Endothelial cell (in vitro differentiated cells): ENCODE measurements at places on chromosomes 5 and 9.

GRCh38 chr5:114839360-114839759 is 330.3 kb downstream of the TRIM36 start:
- H3K4me1 ChIP-seq: no peaks in the 10 kb centered on the region
- no peak overlapping the region for H3K4me3 ChIP-seq
- peaks cover 3% of the 10 kb centered on the region for H3K27me3 ChIP-seq
- DNase-seq: no peak
- H3K27ac ChIP-seq: no peak overlapping the region

DNA sequence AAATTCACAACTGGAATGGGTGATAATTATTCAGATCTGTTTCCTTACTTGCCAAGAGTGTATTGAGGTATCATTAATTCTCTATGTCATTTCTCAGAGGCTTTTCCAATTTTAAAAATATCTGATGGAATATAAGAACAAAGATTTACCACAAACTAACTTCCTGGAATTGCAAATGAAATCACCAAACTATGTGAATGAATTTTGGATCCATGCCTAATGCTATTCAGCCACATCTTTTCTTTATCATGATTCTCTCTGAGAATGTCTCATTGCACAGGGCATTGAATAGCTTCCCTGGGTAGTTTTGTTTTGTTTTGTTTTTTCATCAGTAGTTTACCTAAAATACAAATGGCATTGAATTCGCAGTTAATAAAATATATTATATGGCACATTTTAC is 146.9 kb upstream of the FBN2 start:
- DNase-seq: no peak
- no peak overlapping the region for H3K4me3 ChIP-seq
- peaks cover 4% of the 10 kb centered on the region for H3K4me1 ChIP-seq
- H3K27ac ChIP-seq: no peak overlapping the region
- H3K36me3 ChIP-seq: no peaks in the 10 kb centered on the region

- H3K4me1 ChIP-seq: peaks cover 30% of the 10 kb centered on the region
- no peak for DNase-seq
- peaks cover 2% of the 10 kb centered on the region for H3K27me3 ChIP-seq
- peaks cover 4% of the 10 kb centered on the region for H3K36me3 ChIP-seq
Measured at GRCh38 chr5:98786191-98786853, 12.9 kb downstream of the RGMB start.

DNA sequence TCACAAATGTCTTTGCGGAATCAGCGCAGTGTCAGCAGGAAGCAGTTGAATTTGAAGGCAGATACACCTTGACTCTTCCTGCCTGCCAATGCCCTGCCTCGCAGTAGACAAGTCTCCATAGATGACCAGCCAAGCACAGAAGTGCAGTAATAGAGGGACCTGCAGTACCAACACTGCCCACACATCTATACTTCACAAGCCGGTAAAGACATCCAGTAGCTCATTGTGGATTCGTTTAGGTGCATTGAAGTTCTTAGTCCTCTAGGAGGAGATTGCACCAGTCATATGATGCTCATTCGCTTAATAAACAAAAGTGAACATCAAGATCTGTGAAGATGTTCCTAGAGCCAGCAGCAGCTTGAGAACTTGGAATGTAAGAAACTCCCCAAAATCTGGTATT is 7.1 kb upstream of the IFNA2 start:
- no peak overlapping the region for H3K4me3 ChIP-seq
- peak; percentile 22 for DNase-seq
- H3K27ac ChIP-seq: no peak overlapping the region

DNA sequence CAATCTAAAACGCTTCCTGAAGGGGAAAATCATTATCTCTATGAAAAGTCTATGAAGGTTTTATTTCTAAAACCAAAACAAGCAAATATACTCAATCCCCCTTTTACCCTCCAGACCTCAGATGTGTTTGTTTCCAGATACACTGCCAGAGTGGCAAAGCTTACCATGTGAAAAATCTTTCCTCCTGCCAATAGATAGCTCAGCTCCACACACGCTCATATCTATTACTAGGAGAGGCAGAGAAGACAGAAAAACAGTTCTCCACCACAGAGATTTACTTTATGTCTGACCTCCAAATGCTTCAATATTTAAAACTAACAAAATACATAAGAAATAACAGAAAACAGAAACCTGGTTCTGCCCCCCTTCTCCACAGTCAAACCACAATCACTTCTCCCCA is 7.0 kb downstream of the IRX2 start:
- H3K27me3 ChIP-seq: peaks cover 7% of the 10 kb centered on the region
- no peak for DNase-seq
- H3K4me1 ChIP-seq: no peaks in the 10 kb centered on the region
- H3K27ac ChIP-seq: no peak overlapping the region

- H3K4me1 ChIP-seq: no peaks in the 10 kb centered on the region
- no peak overlapping the region for H3K4me3 ChIP-seq
- H3K27me3 ChIP-seq: peaks cover 4% of the 10 kb centered on the region
Measured at GRCh38 chr5:169869066-169869465, 111.2 kb downstream of the INSYN2B start.

DNA sequence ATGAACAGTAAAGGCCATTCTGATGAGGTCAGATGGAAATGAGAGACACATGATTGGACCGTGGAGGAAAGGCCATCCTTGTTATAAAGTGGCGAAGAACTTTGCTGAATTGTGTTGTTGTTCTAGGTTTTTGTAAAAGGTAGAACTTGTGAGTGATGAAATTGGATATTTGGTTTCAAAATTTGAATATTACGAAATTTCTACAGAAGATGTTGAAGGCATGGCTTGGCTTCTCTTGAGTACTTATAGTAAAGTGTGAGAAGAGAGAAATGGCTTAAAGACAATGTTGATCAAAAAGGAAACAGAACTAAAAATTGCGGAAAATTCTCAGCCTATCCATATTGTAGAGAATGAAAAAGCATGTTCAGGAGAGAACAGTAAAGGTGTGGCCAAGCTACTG is 166.6 kb upstream of the S1PR3 start:
- H3K4me3 ChIP-seq: no peak overlapping the region
- H3K27ac ChIP-seq: no peak overlapping the region
- H3K36me3 ChIP-seq: no peaks in the 10 kb centered on the region
- peaks cover 1% of the 10 kb centered on the region for H3K27me3 ChIP-seq
- DNase-seq: no peak

- peaks cover 2% of the 10 kb centered on the region for H3K4me1 ChIP-seq
- H3K27me3 ChIP-seq: peaks cover 2% of the 10 kb centered on the region
- no peak overlapping the region for H3K4me3 ChIP-seq
- no peak overlapping the region for H3K27ac ChIP-seq
- no peak for DNase-seq
Measured at GRCh38 chr9:3735251-3735650, 209.4 kb upstream of the RFX3 start.

- peaks cover 14% of the 10 kb centered on the region for H3K27me3 ChIP-seq
- no peak for DNase-seq
- no peak overlapping the region for H3K27ac ChIP-seq
- no peak overlapping the region for H3K4me3 ChIP-seq
- peaks cover 11% of the 10 kb centered on the region for H3K4me1 ChIP-seq
- H3K36me3 ChIP-seq: peaks cover 7% of the 10 kb centered on the region
Measured at GRCh38 chr9:127927988-127928675, 2.4 kb downstream of the PIP5KL1 start.

GRCh38 chr5:115813719-115814118 is 2.7 kb downstream of the CDO1 start:
- H3K27ac ChIP-seq: no peak overlapping the region
- no peak for DNase-seq
- peaks cover 13% of the 10 kb centered on the region for H3K27me3 ChIP-seq
- H3K4me3 ChIP-seq: no peak overlapping the region
- H3K36me3 ChIP-seq: peaks cover 4% of the 10 kb centered on the region

GRCh38 chr5:54607006-54607405 is 89.4 kb downstream of the SNX18 start:
- no peak overlapping the region for H3K4me3 ChIP-seq
- H3K27ac ChIP-seq: no peak overlapping the region
- no peaks in the 10 kb centered on the region for H3K36me3 ChIP-seq
- peaks cover under 1% of the 10 kb centered on the region for H3K27me3 ChIP-seq
- no peak for DNase-seq
- peaks cover 14% of the 10 kb centered on the region for H3K4me1 ChIP-seq
